Stimulated activated CD8-positive, alpha-beta memory T cell treated with anti-CD3 and anti-CD28 coated beads, Interleukin-15, amount 100 ng/mL, for 48 hours (primary cell): ENCODE measurements at places on chromosomes 13 and 19.

DNA sequence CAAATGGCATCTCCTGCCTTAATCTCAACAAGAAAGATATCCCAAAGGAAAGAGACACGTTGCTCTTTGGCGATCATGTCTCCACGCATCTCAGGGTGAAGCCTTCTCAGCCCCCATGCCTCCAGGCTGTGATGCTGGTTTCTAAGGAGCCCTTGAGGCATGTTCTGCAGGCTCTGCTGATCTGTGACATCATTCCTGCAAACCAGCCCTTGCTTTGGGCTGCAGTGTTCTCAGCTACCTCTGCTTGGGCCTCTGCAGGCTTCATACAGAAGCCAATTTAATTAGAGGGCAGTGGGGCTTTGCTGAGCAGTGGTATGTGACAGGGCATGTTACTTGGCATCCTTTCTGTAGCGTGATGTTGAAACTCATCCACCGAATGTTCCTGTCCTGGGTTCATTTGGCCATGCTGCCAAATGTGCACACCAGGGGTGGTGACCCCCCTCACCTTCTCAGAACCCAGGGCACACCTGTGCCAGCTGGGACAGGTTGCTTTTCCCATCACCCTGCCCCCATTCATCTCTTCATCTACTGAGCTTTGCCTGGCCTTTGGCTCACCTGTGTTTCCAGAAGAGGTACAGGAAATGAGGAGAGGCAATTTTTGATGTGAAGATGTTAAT, 230.9 kb downstream of the TEX29 start:
- no peak for DNase-seq

GRCh38 chr19:6340493-6341201, 7.2 kb upstream of the ACER1 start:
- DNase-seq = no peak

GRCh38 chr13:111665691-111666095, 345.3 kb downstream of the TEX29 start:
- DNase-seq = no peak

- no peak for DNase-seq
Measured at GRCh38 chr13:32528358-32528757, 10.2 kb downstream of the N4BP2L2 start.

GRCh38 chr19:42285988-42286348, 16.0 kb upstream of the PRR19 start:
- DNase-seq = no peak

- DNase-seq = no peak
Measured at GRCh38 chr19:14402332-14403144, 16.6 kb downstream of the DDX39A start.

DNA sequence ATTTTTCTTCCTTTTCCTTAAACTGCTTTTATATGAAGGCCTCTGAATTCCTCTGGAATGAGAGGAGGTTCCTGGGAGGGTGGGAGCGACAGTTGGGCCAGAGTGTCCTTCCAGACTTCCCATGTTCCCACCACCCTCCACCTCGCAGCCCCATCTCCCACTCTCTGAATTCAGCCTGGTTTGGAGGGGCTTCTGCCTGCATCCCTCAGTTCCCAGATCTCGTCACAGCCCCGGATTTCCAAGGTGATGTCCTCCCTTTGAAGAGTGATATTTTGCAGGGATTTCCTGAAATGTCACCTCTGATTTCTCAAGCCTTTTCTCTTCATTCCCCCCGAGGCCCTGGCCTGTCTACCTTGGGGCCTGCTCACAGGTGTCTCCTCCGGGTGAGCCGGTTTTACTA, 16.7 kb upstream of the SLC7A9 start:
- DNase-seq = no peak

DNA sequence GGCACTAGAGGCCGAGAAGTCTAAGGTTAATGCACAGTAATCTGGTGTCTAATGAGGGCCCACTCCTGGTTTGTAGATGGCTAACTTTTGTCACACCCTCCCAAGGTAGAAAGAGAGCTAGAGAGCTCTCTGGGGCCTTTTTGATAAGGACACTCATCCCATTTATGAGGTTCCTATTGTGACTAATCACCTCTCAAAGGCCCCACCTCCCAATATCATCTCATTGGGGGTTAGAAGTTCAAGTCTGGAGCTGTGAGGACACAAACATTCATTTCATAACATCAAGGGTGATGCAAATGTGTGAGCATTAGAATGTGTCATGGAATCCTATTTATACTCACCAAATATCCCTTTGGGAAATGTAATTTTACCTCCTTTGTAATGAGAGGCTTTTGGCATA, 79.2 kb upstream of the SLC10A2 start:
- DNase-seq = no peak

- no peak for DNase-seq
Measured at GRCh38 chr13:75016225-75016624, 465.7 kb downstream of the TBC1D4 start.
